ENCODE measurements at places on chromosomes 2 and 18.
A peak's percentile ranks its signal among the peaks of the same experiment; 100 is the strongest.

DNA sequence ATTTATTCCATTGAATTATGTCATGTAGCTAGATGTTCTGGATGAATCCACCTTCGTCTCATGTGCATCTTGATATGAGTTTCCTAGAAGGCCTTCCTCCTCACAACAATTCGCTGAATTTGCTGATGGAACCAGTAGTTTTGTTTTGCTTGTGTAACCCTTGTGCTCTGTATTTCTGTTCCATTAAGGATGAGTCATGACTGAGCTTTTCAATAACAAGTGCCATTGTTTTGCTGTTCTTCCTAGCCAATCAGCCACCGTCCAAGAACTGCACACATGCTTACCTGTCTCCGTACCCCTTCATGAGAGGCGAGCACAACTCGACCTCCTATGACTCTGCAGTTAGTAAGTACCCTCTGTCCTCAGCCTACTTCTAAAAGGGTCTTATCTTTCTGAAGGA is 2.3 kb downstream of the TMEM182 start:
- no peak for DNase-seq

DNA sequence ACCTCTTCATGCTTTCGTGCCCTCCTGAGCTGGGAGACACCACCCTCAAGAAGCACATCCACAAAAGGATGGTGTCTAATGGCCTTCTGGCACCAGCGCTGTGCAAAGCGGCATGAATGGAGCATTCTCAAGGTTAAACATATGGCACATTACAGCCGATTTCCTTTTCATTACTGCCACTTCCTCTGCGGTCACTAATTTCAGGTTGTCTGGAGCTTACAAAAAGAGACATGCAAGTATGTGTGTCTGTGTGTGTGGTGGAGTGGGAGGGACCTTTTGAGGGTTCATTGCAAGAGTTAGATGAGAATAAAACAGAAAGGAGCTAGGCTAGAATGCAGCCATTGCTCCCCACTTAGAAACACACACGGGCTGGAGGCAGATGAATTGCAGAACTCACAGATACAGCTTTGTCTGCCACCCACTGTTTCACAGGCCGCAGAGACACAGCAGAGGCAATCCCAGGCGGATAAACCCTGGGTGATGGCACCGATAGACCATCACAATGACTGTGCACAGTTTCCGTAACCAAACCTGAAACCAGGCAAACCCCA is 76.0 kb downstream of the TGIF1 start:
- peak; percentile 75 for DNase-seq

GRCh38 chr2:237633061-237633561 is 5.7 kb downstream of the LRRFIP1 start:
- no peak for DNase-seq

- DNase-seq = no peak
These were observed 337.4 kb upstream of the SLC14A2 start for GRCh38 chr18:45277908-45278307.

GRCh38 chr18:61732854-61733253 is 160.0 kb downstream of the RNF152 start:
- no peak for DNase-seq

- DNase-seq = no peak
These were observed 70.5 kb downstream of the PIK3C3 start for GRCh38 chr18:42025491-42025890.

- DNase-seq = no peak
These were observed 167.9 kb upstream of the SPATS2L start for GRCh38 chr2:200138391-200139124.

GRCh38 chr2:102895376-102895775 is 133.5 kb downstream of the TMEM182 start:
- DNase-seq = no peak

DNA sequence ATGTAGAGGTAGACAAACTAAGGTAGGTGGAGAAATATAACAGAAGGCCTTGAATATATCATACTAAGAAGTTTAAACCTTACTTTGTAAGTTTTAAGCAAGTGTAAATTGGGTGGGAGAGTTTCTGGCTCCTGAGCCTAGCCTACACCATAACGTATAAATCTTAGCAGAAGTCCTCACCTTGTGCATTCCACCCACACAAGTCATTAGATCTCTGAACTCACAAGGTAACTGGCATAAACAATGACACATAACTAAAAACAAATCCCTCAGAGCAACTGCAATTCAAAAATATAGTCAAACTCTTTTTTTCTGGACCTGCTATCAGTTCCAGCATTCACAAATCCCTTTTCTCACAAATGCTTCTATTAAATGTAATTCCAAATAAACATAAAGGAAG is 9.4 kb downstream of the REV1 start:
- DNase-seq = no peak

DNA sequence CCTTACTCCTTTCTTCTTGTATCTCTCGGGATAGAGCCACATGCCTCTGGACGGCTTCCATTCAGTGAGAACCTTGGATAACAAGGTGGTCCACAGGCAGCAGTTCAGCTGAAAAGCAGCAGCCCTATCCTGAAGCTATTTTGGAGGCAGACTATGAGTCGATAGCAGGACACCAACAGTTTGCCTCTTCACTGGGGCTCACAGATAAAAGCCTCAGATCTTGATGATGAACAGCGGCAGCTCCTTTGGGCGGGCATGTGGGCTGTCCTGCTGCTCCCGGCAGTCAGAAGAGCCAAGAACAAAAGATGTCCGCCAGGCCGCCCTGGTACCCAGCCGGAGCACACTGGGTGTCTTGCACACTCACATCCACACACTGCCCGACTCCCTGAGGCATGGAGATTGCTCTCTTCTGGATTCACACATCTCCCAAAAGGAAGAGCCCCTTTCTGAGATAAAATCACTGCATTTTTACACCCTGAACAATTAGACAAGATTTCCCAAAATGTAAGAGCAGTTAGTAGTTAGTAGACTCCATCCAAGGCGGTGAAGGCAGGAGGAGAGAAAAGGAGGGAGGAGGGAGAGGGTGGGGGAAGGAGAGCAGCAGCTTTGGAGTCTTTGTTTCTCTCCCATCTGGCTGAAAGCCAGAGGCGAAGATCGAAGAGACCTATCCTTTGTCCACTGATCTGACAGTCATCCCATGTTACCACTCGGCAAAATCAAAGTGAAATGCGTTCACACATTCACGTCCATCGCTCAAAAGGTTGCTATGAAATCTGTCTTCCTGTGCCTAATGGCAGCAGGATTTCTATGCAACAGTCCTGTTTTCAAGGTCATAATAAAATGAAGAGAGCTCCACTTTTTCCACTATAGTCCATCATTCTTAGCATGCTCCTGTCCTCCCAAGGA is 90.1 kb upstream of the KLF7 start:
- DNase-seq = no peak

DNA sequence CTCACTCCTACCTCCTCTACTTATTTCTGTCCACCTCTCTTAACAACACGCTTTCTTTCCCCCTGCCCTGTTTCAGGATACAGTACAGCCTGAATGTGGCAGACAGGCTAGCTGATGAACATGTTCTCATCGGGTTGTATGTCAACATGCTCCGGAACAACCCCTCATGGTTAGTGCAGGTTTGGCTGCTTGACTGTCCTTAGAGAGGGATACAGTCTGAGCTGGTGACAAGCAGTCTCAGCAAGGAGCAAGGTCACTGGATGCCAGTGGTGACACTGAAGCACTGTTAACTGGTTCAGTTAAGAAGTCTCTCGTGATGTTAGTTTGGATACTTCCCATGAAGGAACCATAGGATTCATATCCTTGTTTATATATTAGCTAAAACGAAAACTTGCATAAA is 128.6 kb downstream of the DTNA start:
- no peak for DNase-seq

- no peak for DNase-seq
These were observed 143.0 kb downstream of the AQP4 start for GRCh38 chr18:26722565-26722931.

DNA sequence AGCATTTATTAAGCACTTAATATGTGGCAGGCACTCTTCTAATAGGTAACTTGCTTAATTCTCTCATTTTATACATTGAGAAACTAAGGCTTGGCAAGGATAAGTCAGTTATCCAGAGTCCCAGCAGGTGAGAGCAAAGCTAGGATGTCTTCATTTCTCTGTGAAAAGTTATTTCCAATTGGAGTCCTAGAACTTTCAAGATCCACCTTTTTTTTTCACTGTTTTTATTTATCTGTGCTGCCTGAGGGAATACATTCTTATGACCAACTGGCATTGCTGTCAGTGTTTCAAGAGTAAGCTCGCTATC is 56.2 kb upstream of the ETAA1 start:
- no peak for DNase-seq

GRCh38 chr2:188889187-188889586 is 85.0 kb upstream of the COL3A1 start:
- DNase-seq = no peak

- no peak for DNase-seq
These were observed 105.6 kb upstream of the LDLRAD4 start for GRCh38 chr18:13112982-13113381.

DNA sequence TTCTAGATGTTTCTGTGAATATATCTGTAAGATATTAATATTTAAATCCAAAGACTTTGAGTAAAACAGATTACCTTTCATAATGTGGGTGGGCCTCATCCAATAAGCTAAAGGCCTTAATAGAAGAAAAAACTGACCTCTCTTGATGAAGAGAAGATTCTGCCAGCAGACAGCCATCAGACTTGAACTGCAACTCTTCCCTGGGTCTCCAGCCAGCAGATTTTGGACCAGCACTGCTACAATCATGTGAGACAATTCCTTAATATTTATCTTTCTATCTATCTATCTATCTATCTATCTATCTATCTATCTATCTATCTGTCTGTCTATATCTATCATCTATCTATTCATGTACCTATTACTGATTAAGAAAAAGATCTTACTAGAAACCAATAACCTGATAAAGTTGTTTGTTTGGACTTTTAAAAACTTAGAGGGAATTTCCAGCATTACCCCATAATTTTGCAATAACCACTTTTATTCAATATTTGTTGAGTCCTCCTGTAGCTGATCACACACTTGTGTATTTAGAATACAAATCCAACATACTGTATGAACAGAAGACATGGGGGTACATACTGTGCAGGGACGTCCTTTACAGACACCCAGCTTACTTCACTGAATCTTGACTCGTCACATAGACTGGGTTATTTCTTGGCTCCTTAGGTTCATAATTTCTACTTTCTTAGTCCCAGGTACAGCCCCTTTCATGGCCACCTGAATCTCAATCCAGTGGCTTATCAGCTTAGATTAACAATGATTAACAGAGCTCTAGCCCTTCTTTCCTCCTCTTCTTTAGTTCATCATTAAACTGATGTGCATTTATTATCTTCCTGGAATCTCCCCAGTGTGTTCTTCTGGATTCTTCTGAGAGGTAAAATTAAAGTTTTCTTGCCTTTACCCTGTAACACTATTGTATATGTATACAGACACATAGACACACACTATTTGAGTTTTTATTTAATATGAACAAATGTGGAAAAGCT is 27.2 kb upstream of the STAT4 start:
- no peak for DNase-seq

GRCh38 chr2:41160439-41160838 is 708.5 kb upstream of the SLC8A1 start:
- no peak for DNase-seq

DNA sequence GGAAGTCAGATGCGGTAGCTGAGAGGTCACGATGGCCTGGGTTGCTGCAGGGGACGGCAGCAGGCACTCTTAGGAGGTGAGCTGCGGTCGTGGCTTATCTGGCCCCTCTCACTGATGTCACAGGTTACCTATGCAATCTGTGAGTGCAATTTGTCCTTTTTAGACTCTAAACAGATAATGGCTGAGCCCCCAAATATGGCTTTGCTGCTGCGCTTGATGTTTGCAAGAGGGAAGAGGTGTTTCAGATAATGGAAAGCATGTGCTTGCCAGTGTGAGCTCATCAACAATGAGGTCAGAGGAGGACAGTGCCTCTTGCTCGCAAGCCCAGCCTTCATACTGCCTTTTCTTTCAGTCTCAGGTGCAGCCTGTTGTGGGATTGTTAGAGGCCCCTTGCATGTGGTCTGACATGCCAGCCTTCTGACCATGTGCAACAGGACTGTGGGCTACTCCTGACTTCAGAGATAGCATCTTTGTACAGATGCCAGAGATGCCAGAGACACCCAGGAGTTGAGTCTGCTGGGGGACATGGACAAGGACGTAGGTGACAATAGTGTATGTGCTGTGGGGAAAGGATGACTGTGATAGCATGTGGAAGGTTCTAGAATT is 151.3 kb downstream of the TANC1 start:
- no peak for DNase-seq

GRCh38 chr2:95287806-95288205 is 9.3 kb upstream of the KCNIP3 start:
- DNase-seq = no peak

- DNase-seq = no peak
These were observed 76.4 kb downstream of the AGAP1 start for GRCh38 chr2:235570256-235570655.

DNA sequence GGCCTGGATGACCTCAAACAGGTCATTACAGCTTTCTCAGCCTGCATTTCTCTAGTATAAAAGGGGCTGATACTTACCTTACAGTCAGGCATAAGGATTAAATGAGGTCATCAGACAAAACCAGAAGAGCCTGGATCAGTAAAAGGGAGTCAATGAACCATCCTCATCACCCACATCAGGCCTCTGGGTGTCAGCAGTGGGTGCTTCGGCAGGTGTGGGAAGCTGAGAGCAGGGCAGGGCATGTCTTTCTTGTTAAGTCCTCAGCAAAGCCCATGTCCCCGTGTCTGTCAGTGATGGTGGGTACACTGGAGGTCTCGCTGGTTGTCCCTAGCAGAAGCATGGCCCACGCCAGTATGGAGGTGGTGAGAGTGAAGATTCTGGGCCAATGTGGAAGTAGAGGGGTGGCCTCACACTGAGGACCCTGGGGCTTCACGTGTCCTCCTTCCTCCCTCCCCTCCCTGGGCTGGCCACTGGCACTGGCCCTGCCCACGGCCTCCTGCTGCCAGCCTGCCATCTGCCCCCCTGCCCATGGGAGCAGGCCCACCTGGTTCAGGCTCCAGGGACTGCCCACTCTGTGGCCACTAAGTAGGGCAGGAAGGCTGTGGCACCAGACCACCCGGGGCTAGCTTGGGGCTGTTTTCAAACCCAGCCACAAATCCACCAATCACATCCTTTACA is 4.4 kb downstream of the ADRA2B start:
- DNase-seq = peak; percentile 60

DNA sequence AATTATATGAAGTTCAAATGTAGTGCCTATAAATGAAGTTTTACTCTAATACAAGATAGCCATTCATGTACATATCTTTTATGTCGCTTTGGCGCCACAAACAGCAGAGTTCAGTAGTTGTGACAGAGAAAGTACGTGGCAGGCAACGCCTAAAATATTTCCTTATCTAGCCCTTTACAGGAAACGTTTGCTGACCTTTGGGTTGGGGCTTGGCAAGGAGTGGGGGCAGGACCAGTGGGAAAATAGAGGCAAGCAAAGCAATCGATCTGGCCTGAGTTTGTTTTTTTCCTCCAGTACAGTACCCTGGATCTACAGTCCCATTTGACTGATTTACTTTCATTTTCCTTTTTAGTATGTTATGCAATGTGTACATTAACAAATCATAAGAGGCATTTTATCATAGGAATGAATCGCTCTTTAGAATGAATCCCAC is 13.1 kb downstream of the CCDC68 start:
- DNase-seq = peak; percentile 64

GRCh38 chr2:86623043-86623493 is 597 bp downstream of the RNF103 start:
- peak; percentile 81 for DNase-seq
